ENCODE measurements at places on chromosomes 3 and 15. TPM values are rescaled to one million over a fixed set of nuclear protein-coding genes. Genes with fewer than 3 reads are reported as not detected.

Gene MED12L
- total RNA-seq = 0.67 TPM

Gene ACTC1
- 12,822 TPM for total RNA-seq

Gene TUSC7
- not detected for total RNA-seq

Gene CGNL1
- total RNA-seq = 11.2 TPM

Gene AGTR1
- 1.9 TPM for total RNA-seq

Gene CALML4
- total RNA-seq = 0.97 TPM

Gene KLHL40
- 0.11 TPM for total RNA-seq

DNA sequence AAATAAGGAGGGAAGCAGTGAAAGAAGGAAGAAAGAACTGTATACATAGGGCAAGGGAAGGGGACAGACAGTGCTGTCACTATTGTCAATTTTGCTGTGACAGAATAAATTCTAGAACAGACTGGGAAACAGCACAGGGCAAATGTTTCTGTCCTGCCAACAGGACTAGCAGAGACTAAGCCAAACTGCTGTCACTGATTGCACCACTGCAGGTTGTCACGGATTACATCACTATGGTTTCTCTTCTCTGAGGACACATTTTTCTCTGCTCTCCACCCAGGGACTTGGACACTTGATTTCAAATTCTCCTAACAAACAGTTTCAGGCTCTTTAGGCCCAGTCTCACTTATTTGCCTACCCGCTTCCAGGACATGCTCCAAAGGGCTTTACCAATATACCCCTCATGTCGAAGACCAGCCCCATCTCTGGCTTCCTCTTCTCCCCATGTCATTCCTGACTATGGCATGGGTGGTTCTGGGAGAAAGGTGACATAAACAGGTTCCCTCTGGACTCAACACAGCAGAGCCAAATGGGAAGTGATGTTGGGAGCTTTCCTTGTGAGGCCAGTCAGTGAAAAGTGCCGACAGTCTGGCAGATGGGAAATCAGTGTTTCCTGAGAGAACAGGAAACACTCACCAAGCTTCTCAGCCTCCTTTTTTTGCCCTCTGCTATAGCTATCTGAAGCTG lies 70.2 kb upstream of the ST3GAL6 start:
- no peak for DNase-seq

- no peak for DNase-seq
Observed at GRCh38 chr3:150210461-150211110, 197.5 kb upstream of the TSC22D2 start.

DNA sequence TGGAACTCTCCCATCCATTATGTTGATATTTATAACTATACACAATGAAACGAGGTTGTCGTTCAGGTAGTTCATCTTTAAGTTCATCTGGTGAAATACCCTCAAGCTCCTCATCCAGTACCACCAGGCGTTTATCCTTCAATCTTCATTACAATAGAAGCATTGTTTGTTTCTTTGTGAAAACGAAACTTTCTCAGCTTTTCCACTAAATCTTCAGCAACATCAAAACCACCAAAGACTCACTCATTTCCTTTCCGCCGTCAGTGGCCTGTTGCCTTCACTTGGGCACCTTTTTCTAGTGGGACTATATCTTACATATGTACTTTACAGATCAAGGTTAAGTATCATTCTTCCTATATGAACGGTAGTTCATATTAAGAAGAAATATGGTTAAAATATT lies 44.1 kb upstream of the TFG start:
- no peak for DNase-seq

GRCh38 chr3:9534429-9534828 lies 19.2 kb downstream of the LHFPL4 start:
- no peak for DNase-seq

GRCh38 chr3:107986505-107986904 lies 104.3 kb downstream of the CD47 start:
- DNase-seq = no peak

GRCh38 chr3:36734742-36735141 lies 29.6 kb downstream of the DCLK3 start:
- no peak for DNase-seq

DNA sequence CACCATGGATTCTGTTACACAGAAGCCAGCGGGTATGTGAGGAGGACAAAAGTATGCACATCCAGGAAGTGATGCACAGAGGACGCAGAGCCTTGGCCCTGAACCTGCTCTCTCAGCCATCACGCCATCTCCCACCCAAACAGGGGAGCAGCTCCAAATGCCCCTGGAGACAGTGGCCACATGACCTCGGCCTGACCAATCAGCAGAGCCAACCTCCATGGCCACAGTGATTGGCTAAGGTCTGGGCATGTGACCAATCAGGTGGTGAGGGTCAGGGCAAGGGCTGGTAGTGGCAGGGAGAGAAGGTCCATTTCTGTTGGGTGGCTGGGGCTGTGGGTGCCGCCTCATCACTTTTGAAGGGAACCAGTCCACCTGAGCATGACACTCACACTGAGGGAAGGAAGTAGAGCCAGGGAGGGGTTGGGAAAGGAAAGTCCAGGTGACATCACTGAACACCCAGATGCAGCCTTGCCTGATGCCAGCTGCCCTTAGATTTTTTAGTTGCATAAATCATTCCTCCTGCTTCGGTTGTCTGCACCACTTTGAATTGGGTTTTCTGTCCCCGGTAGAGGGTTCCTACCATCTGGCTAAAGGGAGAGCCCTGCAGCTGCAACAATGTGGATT lies 70.3 kb upstream of the IQSEC1 start:
- DNase-seq = no peak

GRCh38 chr3:67601919-67602608 lies 52.3 kb downstream of the SUCLG2 start:
- DNase-seq = no peak

DNA sequence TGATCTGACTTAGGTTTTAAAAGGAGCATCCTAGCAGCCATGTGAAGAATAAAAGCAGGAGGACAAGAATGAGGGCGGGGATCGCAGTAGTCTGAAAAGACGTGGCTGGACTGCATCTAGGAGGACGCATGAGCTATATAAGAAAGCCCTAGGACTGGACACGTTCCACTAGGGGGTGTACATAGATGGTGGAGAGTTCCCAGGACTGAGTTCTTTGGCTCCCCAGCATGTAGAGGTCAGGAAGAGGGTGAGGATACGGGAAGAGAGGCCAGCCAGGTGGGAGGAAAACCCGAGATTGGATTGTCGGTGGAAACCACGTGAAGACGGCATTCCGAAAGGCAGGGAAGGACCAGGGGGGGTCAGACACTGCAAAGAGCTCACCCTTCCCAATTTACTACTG lies 64.2 kb upstream of the CFAP161 start:
- DNase-seq = no peak

DNA sequence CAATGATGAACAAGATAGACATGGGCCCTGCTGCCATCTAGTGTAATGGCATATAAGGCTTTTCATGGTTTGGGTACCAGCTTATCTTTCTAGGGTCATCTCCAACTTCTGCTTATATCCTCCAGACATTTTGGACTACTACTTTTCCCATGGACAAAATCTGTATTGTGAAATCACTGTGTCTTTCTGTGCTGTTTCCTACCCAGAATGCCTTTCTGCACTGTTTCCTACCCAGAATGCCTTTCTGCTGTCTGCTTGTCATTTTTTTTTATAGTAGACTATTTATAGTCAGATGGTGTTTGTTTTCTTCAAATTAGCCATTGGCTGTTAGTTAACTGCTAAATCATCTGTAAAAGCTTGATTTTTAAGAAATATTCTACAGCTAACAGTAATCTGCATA lies 20.1 kb downstream of the VPS8 start:
- no peak for DNase-seq

DNA sequence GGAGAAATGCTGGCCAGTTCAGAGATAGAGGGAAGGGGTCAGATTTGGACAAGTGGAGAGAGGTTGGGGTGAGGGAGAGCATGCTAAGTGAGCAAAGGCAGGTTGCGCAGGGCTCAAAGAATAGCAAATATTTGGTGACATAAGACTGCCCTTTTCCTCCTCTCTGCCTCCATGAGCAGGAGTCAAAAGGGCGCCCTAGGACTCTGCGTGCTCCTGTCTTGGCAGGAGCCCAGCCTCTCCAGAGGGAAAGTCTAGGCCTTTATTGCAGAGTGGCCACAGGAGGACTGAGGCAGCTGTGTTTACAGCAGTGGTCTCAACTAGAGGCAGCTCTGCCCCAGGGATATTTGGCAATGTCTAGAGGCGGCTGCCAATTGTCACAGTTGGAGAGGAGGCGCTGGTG lies 165.6 kb downstream of the FAM43A start:
- no peak for DNase-seq

DNA sequence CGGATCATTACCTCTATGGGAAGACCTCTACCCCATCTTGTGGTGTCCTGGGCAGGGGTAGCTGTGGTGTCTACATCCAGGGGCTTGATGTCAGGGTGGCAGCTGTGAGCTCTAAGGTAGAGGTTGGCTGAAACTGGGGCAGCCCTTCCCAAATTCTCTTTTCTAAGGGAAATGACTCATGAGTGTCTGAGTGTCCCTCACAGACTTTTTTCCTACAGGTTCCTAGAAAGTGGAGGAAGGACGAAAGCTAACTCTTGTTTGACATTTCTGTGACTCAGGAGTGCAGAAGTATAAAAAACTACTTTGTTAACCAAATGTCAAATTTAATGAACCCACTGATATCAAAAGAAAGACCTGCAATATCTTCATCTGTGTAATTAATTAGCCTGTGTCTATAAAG lies 481.5 kb downstream of the PDCD6IP start:
- DNase-seq = no peak

- DNase-seq = no peak
Observed at GRCh38 chr15:69916169-69916785, 181.4 kb downstream of the TLE3 start.

- DNase-seq = peak; percentile 33
Observed at GRCh38 chr15:101048581-101049030, 129.4 kb downstream of the LRRK1 start.

Measured in Right ventricle myocardium superior (tissue), 1 donor.